ENCODE measurements at places on chromosomes 7 and 10.
A peak's percentile ranks its signal among the peaks of the same experiment; 100 is the strongest.

- no peak for DNase-seq
These were observed 289.3 kb upstream of the PODXL start for GRCh38 chr7:131845573-131846314.

GRCh38 chr7:32765185-32765584, 126.4 kb downstream of the KBTBD2 start:
- DNase-seq = no peak

DNA sequence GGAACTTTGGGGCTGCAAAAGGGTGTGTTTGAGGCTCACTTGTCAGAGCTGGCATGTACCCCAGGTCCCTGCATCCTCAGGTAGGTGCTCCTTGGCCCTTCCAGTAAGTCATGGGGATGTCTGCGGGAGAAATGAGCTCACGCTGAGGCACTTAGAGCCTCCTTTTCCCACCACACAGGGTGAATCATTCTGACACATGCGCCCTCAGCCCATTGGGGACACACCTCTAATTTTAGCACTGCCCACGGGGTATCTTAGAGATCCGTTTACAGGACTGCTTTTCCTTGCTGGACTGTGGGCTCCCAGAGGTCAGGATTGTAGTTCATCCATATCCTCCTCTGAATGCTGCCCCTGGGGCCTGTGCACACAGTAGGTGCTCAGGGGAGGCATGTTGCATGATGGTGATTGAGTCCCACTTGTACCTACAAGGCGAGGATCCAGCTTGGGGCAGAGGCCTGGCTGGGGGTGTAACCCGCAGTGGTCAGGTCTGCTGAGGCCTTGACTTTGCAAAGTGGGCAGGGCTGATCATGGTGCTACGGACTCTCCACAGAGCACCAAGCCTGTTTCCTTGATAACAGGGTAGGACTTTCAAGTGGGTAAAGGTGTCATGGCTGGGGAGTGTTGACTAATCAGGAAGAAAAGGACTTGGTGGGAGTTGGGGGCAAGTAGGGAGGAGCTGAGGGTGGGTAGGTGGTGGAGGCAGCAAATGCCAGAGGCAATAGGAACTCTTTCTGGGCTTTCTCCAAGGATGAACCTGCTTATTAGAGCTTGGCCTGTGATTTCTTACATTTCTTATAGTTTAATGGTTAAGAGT, 5.8 kb downstream of the TSPAN15 start:
- no peak for DNase-seq

DNA sequence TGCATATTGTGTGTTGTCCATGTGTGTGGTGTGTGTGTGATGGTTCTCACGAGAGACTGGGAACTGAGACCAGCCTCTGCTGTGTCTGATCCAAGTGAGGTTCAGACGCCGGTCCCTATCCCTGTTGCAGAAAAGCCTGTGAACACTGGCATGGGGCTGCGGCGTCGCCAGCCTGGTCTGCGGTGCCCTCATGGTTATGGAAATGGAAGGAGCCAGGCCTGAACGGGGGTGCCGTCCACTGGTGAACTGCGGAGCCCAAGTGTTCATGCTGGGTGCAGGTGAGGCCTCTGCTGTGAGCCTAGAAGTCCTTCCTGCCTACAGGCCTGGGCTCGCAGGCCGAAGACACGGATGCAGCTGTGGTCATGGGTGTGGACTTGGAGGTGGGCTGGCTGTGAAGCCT, 18.7 kb upstream of the NCAPG2 start:
- DNase-seq = no peak

DNA sequence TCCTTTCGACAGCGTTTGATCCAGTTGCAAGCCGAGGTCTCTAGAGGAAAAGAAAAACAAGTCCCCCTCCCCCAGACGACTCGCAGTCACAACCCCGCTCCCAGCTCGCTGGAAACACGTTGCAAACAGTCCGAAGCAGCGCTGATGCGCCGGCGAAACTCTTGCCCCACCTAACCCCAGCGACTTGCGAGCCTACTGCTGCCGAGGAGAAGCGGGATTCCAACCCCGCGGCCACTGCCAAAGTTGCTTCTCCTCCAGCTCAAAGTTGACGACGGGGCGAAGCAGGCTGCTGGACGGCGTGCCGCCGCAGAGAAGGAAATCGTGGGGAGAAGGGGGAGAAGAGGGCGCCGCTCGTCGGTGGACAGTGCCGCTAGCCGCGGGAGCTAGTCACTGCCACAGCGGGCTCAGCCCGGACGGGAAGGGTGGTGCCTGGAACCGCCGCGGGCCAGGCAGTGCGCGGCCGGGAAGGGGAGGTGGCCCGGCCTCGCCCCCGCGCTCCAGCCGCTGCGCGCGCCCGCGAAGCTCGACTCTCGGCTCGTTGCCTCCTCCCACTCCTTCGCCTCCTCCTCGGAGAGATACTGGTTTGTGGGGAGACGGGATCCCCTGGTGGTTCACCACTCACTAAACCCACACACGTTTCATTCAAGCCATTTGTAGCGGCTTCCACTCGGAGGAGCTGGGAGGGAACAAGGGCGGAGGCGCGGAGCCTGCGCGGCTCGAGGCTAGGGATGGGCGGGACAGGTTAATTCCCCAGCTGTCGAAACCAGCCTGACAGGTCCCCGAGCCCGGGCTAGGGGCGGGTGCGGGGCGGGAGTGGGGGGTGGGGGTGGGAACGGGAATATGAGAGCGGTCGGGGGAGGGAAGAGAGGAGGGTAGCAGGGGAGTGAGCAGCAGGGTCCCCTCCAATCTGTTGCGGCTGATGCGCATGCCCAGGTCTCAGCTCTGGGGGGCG, at the start of gene GPR37:
Gene GPR37 (minus strand): TSS at position 392 of the 952 bp plus-strand sequence. CDS start 816 bp downstream, outside the sequence.
- DNase-seq = peak; percentile 68
